ENCODE measurements at places on chromosomes 4 and X.
A peak's percentile ranks its signal among the peaks of the same experiment; 100 is the strongest.

- DNase-seq = no peak
Observed at GRCh38 chrX:153769158-153769864, 5.3 kb downstream of the PLXNB3 start.

DNA sequence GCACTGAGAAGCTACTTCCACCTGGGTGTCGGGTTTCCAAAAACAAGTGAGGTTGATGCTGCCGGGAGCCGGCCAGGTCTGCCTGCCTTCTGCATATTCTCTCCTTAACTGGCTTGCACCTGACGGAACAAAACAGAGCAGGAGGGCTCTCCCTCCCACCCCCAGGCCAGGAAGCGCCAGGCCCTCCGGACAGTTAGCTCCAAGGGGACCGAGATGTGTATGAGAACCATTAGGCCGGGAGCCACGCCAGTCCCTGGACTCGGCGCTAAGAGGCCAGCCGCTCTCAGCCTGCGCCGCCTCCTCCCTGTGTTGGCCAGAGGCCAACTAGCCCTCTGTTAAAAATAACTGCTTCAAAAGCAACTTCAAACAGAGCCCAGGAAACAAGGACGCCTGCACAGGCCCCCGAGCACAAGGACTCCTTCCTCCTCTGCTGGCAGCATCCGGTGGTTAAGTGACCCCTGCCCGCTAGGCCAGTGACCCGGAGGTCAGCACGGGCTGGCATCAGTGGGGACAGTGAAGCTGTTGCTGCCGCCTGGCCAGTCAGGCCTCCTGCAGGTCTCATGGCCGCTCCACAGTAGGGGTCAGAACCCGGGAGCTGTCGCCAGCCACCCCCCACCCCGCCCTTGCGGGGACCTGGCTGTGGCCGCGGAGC is 107.9 kb downstream of the ABLIM2 start:
- peak; percentile 17 for DNase-seq

GRCh38 chr4:68368691-68369131 is 18.8 kb upstream of the YTHDC1 start:
- peak; percentile 78 for DNase-seq

DNA sequence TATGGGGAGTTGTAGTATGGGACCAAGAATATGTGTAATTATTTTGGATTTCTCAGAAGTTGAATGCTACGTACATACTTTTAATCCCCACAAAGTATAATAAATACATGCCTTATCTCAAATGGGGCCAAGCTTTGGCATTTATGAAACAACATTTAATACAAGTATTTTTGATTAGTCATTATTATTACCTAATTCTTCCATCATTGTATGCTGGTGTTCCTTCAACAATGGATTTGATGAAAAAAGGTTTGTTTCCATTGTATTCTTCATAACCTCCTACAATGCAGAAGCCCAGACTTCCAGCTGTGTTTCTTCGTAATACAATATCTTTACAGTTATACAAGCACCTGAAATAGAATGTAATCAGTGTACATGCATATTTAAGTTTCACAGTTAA is 83.8 kb downstream of the FIP1L1 start:
- no peak for DNase-seq

GRCh38 chr4:121938282-121939092 is 13.4 kb downstream of the TRPC3 start:
- DNase-seq = no peak

DNA sequence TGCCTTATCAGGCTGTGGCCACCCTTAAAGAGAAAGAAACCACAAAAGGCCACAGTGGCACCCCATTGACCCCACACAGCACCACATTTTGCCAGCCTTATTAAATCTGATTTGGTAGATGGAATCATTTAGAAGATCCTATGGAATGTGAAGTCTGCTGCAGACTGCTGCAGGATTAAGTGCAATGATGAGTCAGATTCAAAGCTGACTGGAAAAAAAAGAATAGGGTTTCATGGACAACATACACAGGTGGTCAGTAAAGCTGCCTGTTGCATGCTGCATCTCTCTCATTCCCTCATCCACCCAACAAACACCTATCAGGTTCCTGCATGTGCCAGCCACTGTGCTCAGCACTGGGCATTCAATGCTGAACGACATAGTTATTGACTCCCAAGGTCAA is 56.6 kb downstream of the CHST7 start:
- peak; percentile 13 for DNase-seq

- DNase-seq = no peak
Observed at GRCh38 chrX:128807367-128807766, 715.9 kb downstream of the SMARCA1 start.

GRCh38 chrX:154403192-154403591 is 5.0 kb downstream of the RPL10 start:
- no peak for DNase-seq

GRCh38 chr4:13721894-13722293 is 94.4 kb upstream of the BOD1L1 start:
- no peak for DNase-seq
